ENCODE measurements at places on chromosomes 5 and 9.
A peak's percentile ranks its signal among the peaks of the same experiment; 100 is the strongest.

GRCh38 chr5:58751222-58751837 lies 168.5 kb downstream of the RAB3C start:
- no peak for DNase-seq

DNA sequence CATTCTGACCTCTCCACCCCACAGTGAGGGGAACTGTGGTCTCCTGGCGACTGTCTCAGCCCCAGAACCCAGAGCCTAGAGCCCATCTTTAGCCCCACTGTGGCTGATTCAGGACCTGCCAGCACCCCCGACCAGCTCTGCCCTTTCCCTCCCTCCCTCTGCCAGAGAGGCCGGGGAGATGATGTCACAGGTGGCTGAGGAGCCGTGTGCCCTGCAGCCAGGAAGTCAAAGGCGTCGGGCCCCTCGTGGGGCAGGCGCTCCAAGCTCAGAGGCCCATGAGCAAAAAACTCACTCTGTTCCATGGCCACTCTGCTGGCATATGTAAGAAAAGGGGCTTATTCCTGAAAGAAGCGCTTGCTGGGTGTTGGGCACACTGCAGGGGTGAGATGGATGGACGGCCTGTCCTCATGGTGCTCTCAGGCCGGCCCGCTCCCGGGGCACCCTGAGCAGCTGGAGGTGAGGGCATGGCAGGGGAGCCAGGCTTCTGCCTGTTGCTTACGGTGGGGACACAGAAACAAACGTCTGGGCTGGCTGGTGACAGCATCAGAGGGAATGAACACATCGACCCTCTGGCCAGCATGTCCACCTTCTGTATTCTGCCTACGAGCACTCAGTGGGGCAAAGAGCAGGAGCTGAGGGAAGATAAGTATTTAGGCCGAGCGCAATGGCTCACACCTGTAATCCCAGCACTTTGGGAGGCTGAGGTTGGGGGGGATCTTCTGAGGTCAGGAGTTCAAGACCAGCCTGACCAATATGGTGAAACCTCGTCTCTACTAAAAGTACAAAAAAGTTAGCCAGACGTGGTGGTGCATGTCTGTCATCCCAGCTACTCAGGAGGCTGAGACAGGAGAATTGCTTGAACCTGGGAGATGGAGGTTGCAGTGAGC lies 41.1 kb downstream of the LAMC3 start:
- no peak for DNase-seq

GRCh38 chr9:128643519-128644300 lies 12.9 kb downstream of the DYNC2I2 start:
- DNase-seq = no peak

GRCh38 chr9:9222730-9223129 lies 1390.1 kb downstream of the PTPRD start:
- DNase-seq = no peak

- DNase-seq = no peak
Measured at GRCh38 chr9:21607576-21607975, 125.5 kb upstream of the IFNE start.

DNA sequence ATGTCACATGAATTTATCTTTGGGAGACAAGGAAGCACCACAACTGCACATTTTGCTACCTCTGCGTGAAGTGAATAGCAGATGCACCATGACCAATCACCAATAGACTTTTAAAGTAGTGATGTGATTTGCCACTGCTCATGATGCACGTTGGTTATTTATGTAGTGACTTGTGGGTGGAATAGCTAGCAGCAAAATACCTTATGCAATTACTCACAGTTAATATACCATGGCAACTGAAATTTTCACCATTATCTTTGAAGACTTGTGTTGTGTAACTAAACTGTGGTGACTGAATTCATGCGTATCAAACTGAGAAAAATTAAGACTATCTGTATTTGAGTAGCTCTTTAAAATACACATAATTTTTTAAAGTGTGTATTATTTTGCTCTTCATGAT lies 46.2 kb upstream of the TUSC1 start:
- DNase-seq = no peak

DNA sequence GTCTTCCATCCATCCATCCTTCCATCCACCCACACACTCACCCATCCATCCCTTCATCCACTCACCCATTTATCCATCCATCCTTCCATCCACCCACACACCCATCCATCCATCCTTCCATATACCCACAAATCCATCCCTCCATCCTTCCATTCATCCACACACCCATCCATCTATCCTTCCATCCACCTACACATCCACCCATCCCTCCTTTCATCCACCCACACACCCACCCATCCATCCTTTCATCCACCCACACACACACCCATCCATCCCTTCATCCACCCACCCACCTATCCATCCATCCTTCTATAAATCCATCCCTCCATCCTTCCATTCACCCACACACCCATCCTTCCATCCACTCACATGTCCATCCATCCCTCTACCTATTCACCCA lies 23.6 kb downstream of the DRD1 start:
- DNase-seq = no peak

DNA sequence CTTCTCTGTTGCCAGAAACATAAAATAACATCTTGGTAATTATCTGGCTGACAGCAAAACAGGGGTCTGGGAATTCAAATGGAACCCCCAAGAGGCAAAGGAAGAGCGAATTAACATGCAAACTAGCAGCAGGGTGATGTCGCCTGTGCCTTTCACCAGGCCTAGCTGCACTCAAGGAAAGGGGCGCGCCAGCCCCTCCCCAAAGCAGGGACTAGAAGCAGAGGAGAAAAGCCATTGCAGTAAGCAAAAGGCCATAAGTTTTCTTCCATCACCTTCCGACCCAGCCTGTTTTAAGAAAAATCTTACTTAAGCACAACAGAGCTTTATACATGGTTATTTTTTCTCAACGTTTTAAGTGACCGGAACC lies 539 bp downstream of the POC5 start:
- no peak for DNase-seq

DNA sequence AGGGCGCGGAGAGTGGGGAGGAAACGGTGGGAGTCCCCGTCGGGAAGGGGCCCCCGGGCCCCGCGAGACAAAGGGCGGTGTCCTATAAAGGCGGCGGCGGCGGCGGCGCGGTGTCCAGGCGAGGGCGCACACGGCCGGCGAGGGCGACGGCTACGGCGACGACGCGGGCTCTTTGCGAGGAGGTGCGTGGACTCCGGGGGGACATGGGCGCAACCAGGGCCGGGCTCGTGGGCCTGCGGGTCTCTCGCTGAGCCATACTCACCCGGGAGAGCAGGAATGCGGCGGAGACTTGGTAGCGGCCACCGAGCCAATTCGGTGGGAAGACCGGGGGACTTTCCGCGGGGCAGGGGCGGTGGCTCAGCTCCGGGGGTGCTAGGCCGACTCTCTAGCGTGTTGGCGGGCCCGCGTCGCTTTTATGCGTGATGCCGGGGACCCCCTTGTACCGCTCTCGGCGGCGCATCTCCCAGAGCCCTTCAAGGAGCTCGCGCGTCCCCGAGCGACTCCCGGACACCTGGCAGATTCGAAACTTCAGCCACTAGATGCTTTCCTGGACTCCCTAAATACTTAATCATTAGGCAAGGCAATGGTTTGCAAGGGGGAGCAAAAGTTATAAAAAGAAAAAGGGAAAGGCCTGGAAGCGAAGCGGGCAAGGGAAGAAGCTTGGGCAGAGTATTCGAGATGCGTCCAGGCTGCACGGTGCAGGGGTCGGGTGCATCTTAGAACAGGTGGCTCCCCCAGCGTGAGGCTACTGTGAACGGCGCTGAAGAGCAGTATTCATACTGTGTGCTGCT lies 5.9 kb upstream of the TAL2 start:
- DNase-seq = peak; percentile 1

DNA sequence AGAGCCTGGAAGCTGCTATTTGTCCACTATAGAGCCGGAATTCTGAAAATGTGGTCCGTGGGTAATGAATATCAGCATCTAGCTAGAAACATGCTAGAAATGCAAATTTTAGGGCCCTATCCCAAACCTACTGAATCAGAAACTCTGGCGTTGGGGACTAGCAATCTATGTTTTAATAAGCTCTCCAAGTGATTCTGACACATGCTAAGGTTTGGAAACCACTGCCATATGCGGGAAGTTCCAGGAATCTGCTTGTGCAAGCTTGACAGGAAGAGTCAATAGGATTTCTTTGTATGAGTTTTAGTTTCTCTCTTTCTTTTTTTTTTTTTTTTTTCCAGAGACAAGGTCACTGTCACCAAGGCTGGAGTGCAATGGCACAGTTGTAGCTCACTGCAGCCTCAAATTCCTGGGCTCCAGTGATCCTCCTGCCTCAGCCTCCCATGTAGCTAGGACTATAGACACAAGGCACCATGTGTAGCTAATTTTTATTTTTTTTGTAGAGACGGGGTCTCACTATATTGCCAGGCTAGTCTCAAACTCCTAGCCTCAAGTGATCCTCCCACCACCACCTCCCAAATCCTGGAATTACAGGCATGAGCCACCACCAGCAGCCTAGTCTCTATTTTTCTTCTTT lies 26.4 kb upstream of the CARNMT1 start:
- no peak for DNase-seq

- no peak for DNase-seq
Measured at GRCh38 chr5:8474569-8474930, 605.6 kb downstream of the MTRR start.

DNA sequence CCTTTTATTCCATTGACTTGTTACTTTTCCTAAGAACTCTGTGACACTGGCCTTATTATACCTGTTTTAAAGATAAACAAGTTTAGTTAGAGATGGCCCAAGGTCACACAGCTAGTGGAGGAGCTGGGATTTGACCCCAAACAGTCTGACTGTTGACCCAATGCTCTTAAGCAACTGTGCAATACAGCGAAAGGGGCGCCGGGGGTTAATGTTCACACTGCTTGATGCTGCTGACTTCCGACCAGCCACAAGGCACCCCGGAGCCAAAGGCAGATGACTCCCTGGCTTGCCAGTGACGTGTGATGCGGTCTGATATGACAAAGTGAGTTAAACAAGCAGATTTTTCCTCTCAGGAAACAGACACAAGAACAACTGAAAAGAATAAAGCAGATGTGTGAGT lies 23.9 kb downstream of the PIK3R1 start:
- peak; percentile 55 for DNase-seq
